ENCODE measurements at places on chromosomes 4 and X.

DNA sequence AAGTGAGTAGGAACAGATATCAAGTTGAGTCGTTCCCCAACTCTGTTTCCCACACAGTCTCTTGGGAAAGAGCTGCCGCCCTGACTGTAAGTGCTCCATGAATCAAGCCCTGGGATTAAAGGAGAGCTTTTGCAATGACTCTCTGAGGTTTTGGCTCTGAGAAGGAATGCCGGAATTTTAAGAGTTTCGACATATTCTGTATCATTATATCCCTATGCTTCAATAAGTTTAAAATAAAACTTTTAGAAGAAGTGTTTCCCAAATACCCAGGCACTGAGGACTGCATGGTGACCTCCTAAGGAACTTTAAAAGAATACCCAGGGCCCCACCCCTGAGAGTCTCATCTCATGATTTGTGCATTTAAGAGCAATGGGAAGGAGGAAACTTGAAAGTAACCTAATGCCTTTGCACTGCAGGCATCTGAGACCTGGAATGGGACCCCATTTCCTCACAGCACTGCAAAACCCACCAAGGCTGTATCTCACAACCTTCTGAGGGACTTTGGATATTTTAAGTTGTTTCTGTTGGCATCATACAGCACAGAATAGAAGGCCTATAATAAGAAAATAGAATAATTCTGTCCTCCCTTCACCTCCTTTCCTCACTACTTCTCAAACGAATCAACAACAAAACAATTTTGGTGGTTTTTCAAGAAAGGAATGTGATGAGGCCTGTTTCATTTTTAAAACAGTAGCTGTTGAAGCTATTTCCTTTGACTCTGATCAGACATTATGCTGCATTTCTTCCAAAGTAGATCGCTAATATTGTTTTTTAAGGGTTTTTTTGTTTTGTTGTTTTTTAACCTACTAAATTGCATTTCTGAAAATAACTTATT, 121.2 kb downstream of the GASK1B start:
- DNase-seq: no peak

GRCh38 chrX:53088136-53088974, 5.6 kb upstream of the KANTR start:
- peak; percentile 90 for DNase-seq

DNA sequence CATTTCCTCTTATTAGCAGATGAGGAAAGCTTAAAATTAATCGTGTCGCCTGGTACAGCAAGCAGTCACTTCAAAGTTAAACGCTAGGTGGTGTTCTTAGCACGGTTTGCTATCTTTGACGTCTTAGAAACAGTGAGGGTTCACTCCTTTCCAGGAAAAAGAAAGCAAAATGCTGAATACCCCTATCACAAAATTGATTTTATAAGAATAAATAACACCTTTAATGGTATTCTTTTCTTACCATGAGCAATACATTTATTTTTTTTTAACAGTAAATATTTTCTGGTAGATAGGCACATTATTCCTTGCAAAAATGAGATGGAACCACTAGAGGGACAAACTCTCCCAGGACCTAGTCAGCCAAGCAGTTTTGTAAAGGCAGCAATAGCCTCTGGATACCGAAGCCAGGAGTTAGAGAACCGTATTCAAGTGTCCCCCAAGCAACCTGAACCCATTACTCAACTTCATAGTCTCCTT, 153.9 kb downstream of the KDR start:
- DNase-seq: peak; percentile 14

DNA sequence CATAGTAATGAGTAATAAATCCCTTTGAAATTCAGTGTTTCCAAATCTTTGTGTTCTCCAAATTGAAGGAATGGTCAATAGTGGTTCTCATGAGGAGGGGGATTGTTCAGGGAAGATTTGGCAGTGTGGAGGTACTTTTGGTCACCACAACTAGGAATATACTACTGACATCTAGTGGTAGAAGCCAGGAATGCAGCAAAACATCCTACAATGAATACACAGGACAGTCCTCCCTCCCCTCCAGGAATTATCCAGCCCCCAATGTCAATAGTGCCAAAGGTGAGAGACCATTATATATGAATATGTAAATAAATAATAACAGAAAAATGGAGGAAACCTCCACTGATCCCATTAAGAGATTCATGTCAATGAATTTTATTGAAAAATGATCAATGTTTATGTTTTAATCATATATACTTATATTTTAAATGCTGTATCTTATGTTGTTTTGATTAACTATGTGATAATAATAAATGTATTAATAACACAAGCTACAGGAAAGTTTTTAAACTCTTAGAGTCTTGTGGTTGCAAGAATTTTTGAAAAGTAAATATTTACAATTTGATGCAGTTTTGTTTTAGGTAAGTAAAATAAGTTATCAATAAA, 14.4 kb upstream of the FAM9A start:
- peak; percentile 53 for DNase-seq

GRCh38 chr4:104559502-104559901, 64.8 kb upstream of the CXXC4 start:
- DNase-seq: no peak

- no peak for DNase-seq
Observed at GRCh38 chr4:167986044-167986443, 106.3 kb upstream of the ANXA10 start.

GRCh38 chrX:13254076-13254785, 65.6 kb downstream of the ATXN3L start:
- DNase-seq: no peak

GRCh38 chrX:75609406-75609805, 86.6 kb upstream of the ZDHHC15 start:
- DNase-seq: no peak

DNA sequence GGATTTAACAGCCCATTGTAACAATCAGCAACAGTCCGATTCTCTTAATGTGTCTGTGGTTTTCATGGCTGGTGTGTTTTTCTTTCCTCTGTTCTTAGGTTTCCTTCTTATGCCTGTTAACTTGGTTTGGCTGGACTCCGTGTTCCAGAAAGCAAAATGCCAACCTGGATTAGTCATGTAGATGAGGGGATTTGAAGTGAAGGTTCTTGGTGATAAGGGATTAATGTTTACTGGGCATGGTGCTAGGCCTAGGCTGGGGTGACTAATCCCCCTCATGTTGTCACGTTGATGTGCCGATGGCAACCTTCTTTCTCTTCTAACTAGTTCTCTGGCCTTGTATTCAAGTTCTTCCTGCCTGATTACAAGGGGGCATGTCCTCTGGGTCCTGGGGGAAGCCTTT, 85.9 kb downstream of the REPS2 start:
- no peak for DNase-seq

- DNase-seq: no peak
Observed at GRCh38 chrX:9707306-9708033, 58.2 kb downstream of the GPR143 start.

DNA sequence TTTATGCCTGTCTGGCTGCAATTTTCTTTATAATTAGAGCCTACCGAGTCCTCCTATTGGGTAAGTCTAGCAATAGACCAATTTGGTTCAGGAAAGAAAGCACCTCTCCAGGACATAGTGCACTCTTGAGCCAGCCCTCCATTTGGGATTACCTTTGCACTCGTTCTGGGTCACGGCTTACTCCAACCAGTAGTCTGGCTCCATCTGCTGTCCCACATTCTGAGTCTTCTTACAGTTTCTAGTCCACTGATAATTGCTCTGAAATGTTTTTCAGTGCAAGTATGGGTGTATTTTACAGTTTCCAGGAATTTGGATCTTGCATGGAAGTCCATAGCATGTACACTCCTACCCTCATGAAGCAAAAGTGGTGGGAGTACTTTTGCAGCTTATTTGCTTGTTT, 34.8 kb upstream of the USP51 start:
- no peak for DNase-seq

DNA sequence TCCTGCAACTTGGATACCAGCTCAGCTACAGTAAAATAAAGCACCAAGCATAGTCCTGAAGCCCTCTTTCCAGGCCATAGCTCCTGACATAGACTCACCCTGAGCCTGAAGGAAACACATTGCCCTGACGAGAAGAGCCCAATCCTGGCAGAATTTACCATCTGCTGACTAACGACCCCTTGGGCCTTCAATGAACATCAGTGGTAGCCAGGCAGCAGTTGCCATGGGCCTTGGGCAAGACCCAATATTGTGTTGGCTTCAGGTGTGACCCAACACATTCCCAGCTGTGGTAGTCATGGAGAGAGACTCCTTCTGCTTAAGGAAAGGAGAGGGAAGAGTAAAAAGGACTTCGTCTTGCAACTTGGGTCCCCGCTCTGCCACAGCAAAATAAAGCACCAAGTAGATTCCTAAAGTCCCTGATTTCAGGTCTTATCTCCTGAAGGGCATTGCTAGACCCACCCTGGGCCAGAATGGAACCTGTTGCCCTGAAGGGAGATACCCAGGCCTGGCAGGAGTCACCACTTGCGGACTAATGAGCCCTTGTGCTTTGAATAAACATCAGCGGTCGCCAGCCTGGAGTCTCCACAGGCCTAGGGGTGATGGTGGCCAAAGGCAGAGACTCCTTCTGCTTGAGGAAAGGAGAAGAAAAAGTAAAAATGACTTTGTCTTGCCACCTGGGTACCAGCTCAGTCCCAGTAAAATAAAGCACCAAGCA, 902.6 kb downstream of the C4orf33 start:
- DNase-seq: no peak

GRCh38 chrX:17654116-17654515, 83.2 kb upstream of the SCML1 start:
- DNase-seq: peak; percentile 60

- peak; percentile 56 for DNase-seq
Observed at GRCh38 chr4:83535520-83536361, at the start of gene GPAT3. GPAT3 (plus strand) TSS chr4:83536108; CDS start chr4:83536623, 515 bp downstream.

DNA sequence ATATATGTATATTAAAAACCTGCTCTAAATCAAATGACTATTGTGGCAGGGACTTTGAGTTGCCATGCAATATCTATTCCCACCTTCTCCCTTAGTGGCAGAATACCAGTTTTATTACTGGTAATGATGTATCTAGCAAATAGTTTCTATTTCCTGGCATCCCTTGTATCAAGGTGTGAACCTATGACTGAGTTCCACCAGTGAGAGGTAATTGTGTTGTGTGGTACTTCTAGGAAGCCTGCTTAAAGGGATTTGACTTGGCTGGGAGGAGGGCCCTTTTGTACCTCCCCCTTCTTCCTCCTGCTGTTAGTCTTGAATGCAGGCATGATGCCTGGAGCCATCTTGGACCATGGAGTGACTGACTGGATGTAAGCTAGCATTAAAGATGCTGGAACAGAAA, 65.4 kb upstream of the DYNLT3 start:
- DNase-seq: no peak

DNA sequence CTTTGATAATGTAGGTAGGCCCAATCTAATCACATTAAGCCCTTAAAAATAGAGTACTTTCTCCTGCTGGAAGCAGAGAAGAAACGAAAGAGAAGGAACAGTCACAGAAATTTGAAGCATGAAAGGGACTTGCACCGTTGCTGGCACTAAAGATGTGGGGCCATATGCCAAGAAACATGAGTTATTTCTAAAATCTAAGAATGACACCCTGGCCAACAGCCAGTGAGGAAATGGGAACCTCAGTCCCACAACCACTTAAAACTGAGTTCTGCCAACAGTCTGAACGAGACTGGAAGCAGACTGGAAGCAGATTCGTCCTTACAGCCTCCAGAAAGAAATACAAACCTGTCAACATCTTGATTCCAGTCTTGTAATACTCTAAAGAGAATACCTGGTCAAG, 70.1 kb downstream of the CENPC start:
- DNase-seq: no peak

DNA sequence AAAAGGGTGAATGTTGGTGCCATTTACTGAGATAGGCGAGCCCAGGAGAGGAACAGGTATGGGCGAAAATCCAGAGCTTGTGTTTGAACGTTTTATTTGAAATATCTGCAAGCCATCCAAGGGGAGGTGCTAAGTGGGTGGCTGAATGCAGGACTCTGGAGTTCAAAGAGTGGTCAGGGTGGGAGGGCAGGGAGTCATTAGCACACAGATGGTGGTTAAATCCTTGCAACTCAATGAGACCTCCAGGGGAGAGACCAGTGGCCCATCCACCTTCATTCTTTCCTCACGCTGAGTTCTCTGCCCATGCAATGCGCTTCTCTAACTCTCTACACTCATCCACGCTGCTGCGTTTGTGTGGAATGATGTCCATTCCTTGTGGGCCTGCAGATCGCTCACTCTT, 101.1 kb downstream of the VCX3B start:
- no peak for DNase-seq

DNA sequence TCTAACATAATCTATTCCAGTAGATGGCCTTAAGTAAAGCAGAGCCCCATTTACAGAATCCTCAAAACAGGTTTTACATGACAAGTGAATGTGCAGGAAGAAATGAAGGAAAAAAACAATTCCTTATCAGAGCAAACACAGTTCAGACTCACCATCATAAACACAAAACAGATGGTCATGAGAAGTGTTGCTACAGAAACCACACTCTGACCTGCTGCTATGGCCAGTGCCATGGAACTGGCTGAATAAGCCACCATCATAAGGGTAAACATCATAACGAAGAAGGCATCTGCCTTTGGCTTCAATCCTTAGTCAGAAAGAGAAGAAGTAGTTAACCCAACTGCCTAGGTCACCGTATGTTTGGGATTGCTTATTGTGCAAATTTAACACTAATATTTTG, 61.1 kb downstream of the ABCG2 start:
- DNase-seq: no peak

DNA sequence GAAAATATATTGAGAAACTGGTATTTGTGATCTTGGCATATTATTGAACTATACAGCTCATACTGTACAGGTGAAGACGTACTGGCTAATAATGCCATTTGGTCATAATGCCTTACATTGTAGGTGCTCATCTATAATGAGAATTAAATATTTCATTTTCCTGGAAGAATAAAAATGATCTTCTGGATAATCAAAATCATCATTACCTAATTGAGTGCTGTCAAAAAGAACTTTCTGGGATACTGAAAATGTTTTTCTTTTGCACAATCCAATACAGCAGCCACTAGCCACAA, 4.1 kb downstream of the RASGEF1B start:
- DNase-seq: no peak

- DNase-seq: no peak
Observed at GRCh38 chr4:8021796-8022195, 82.1 kb upstream of the AFAP1 start.

GRCh38 chr4:113610537-113610936, 151.0 kb downstream of the CAMK2D start:
- no peak for DNase-seq

GRCh38 chrX:140664939-140665338, 44.6 kb upstream of the LINC00632 start:
- no peak for DNase-seq
